Stimulated activated CD4-positive, alpha-beta T cell treated with anti-CD3 and anti-CD28 coated beads, Interleukin-12 subunit alpha, Interleukin-12 subunit beta, amount 100 ng/mL, for 4 hours (primary cell): ENCODE measurements at places on chromosomes 2 and 18.

DNA sequence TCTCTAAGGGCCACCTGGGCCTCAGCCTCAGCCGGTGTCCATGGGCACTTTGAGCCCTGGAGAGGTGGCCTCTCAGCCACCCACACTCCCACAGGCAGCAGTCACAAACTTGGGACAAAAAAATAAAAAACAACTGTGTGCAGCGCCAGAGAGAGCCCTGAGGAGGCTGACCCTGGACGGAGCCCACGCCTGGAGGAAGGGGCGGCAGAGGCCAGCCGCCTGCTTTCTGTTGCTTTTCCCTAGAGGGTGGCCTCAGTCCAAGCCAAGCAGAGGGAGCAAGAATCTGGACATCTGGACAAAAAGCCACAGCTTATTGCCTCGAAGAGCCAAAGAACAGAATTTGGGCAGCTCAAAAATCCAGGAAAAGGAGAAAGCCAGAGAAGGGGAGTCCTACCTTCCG lies 43.3 kb upstream of the LDLRAD4 start:
- DNase-seq = no peak

- DNase-seq = no peak
Measured at GRCh38 chr18:23524213-23524707, 20.9 kb downstream of the RMC1 start.

DNA sequence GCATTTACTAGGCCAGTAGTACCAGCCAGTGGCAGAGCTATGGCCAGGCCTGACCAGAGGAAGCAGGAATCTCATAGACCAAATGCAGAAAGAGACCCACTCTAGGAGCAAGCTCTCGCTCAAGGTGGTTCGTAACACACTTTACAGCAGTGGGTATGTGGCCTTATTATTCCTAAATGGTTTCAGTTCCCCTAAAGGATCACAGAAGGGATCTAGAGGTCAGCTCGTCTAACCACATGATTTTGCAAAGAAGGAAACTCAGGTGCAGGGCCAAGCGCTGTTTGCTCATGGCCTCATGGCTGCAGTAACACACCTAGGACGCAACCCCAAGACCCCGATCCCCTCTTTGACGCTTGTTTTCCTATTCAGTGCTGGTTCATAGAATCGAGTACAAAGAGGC lies 65.5 kb upstream of the ATG16L1 start:
- no peak for DNase-seq

- peak; percentile 74 for DNase-seq
Measured at GRCh38 chr18:74040459-74041332, 106.9 kb downstream of the FBXO15 start.

DNA sequence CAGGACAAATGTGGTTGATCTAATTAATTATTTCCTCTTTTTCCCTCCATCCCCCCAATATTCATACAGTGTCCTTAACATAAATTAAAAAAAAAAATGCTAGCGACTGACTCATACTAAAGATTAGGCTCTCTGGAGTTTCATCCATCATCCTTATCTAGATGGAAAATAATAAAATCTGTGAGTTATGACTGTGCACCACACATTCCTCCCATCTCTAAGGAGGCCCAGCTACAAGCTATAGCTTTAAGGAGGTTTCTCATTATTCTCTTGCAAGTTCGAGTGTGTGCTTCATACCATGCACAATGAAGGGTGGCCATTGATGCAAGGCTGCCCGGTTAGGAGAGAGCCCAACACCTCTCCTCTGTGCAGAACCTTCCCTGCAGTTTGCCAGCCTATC lies 77.3 kb downstream of the XDH start:
- DNase-seq = no peak

DNA sequence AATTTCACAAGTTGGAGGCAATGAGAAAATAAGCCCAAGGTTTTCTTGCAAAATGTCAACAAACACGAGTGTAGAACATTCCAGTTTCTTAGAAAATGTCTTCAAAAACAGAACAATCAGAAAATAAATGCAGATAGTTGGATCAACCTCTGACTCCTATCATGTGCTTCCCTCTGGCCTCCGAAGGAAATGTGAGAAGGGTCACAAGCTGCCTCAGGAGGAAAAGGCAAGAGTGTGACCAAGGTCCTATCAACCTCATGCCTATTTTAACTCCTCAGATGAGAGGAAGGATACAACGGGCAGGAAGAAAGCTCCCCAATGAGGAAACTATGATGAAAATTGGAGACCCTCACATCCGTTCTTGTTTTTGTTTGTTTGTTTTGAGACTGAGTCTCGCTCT lies 7.9 kb downstream of the SCYGR5 start:
- DNase-seq = no peak

- DNase-seq = no peak
Measured at GRCh38 chr2:190256087-190256486, 63.5 kb downstream of the HIBCH start.

DNA sequence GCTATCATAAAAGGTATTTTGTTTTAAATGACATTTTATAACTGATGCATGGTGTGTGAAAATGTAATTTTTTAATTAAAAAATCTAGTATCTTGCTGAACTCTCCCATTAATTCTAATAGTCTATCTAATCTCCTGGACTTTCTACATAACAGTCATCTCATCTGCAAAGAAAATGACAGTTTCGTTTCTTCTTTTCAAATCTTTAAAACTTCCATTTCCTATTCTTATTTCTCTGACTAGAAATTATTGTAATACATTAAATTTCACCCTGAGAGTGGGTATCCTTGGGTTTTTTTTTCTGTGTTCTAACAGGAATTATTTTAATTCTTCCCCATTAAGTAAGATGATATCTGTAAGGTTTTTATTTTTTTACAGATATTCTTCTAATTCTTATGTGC lies 120.1 kb downstream of the KCNF1 start:
- DNase-seq = no peak

DNA sequence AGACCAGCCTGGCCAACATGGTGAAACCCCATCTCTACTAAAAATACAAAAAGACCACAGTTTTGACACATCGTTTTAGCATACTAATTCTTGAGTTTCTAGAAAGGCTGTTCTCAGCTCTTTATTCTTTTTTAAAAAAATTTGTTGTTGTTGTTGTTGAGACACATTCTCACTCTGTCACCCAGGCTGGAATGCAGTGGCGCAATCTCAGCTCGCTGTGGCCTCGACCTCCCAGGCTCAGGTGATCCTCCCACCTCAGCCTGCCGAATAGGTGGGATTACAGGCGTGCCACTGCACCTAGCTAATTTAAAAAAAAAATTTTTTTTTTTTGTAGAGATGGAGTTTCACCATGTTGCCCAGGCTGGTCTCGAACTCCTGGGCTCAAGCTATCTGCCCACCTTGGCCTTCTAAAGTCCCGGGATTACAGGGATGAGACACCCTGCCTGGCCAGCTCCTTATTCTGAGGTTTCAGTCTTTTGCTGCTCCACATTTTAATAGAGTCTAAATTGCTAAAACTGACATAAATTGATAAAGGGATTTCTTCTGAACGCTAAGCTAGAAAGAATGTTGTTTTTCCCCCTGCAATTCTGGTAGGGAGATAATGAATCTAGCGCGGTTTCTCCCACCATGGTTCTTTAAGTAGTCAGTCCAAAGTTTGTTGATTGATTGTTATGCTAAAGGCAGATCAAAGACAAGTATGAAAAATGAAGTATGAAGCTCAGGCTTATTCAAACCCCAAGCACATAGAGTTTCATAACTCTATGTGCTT lies 32.6 kb upstream of the CABLES1 start:
- no peak for DNase-seq

DNA sequence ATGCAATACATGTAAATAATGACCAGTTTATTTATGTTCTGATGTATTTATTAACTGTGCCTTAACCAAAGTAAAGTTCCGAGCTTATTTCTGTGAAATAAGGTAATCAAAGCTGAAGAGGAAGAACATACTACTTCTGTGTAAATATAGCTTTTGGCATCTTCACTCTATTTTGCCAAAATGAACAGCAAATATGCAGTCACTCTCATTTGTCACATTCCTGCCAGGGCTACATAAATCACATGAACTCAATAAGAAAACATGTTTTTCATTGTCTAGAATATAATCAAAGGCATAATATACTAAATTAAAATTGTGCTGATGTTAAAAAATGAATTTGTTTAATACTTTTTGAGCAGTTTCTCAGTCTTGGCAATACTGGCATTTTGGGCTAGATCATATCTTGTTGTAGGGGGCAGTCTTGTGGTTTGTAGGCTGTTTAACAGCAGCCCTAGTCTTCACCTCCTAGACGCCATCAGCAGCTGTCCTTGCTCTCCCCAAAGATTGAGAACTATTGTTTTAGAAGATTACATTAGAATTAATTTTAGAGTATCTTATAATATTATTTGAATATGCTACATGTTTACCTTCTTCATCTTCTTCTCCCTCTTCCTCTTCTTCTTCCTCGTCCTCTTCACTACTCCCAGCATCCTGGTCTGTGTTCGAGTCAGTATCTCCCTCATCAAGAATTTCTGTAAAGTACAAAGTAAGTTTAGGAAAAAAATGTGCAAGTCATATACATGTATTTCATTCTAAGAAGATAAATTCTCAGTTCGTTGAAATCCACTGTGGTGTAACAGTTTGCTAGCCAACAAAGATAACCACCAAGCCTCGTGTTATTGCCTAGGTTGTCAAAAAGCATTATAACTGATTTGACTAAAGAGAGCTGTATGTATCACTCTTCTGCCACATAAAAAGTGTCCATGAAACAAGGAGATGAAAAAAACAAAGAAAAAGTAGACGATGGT lies 41.5 kb downstream of the CWC22 start:
- no peak for DNase-seq

DNA sequence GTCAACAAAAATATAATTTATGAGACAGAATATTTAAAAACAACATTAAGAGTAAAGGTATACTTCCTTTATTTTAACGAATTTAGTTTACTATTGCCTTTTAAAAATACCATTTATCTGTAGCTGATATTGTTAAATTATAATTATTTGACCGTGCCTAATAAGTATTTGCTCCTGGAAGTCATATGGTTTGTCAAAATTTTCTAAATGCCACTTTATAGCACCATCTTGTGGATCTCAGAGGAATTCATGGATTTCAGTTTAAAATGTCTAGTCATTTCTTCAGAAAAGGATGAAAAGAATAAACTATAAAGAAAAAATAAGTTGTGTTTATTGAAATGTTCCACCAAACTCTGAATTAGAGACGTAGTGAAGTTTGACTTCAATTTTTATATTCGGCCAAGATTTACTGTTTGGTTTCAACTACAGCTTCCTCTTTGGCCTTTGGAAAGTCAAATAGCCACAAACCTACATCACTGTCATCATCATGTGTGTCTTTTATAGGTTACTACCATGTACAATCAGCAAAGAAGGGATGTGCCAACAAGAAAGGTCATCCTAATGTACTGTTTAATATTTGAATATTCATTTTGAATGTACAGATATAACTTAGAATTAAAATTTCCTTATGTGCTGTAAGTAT lies 10.3 kb upstream of the FTCDNL1 start:
- no peak for DNase-seq

- no peak for DNase-seq
Measured at GRCh38 chr2:50335852-50336251, 696.1 kb downstream of the NRXN1 start.

- DNase-seq = no peak
Measured at GRCh38 chr2:75705921-75706320, 4.8 kb downstream of the GCFC2 start.

GRCh38 chr2:156021146-156022040 lies 311.1 kb downstream of the NR4A2 start:
- DNase-seq = no peak

DNA sequence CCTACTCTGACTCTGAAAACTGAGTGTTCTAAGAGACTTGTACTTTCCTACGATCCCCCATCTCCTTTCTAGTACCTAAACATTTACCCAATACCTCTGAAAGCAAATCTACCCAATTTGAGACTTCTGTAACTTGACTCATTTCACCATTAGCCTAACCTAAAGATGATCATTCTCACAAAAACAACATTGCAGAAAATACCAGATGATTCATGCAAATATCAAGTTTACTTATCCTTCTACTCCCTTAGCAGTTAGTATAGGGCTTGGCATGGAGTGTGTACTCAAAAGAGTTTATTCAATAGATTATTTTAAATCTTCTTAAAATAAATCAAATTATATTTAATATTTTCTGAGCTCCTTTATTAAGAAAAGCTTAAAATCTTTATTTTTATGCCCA lies 89.6 kb downstream of the NR4A2 start:
- no peak for DNase-seq

- no peak for DNase-seq
Measured at GRCh38 chr18:77129150-77129551, 3.4 kb downstream of the MBP start.

DNA sequence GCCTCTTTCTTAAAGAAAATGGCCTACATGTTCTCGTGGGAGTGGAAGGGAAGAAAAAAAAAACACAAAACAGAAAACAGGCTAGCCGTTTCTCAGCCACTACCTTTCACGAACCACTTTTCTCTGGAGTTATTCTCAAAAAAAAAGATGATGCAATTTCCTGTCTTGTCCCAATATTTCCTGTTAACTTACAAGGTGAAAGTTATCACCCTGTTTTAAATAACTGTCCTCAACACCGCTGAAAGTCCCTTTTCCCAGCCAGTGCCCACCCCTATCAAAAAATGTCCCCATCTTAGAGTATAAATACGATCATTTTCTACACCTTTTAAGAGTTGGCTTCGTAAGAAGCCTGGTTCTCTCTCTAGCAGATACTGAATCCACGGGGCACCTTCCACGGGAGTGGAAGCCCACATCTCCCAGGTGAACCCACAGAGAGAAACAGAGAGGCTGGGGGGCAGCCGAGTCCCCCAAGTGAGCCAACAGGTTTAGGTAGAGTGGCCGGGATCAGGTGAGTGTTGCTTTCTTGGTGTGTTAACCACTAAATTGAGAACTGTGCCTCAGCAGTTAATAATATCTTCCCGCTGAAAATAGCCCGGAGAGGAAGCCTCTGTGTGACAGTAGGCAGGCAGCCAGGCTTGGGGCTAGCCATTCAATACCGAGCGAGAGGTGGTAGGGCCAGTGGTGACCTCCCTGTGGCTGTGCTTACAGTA lies 15.9 kb downstream of the SMAD7 start:
- DNase-seq = no peak

GRCh38 chr18:9210966-9211365 lies 74.4 kb downstream of the ANKRD12 start:
- DNase-seq = no peak

DNA sequence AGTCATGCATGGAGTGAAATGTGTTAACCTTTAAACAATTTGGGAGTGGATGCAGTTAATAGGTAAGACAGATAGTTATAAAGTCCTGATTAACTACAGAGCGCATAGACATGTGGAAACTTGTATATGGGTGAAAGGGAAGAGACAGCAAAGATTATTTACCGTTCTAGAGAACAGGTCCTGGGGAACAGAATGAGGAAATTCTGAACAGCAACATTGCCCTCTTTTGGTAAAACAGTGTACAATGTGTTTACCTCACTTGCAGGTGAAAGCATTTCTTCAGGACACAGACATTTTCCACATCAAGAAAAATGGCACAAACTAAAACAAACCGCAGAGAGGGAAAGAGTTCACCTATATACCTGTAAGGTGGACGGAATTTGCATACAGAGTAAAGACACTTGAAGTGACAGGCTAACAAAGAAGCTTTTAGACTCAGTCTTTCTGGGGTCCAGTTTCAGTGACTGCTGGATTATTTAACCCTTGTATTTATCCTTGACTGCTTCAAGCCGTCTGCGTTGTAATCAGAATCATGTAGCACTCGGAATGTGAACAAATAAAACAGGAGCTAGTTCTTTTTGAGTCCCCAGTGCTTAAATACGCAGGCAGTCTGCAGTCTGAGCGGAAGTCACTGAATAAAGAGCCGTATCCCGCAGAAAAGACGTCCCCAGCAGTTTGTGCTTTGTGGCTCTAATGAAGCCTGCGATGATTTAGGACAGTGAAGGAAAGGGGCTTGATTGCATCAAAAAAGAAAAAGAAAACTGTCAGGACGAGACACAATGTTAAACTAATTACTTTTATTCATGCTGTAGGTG lies 364.8 kb upstream of the GALNT5 start:
- DNase-seq = no peak
